EH (cell line): ENCODE measurements at places on chromosomes 13 and 19.

- DNase-seq: peak; percentile 51
These were observed 152.0 kb upstream of the SERP2 start for GRCh38 chr13:44221657-44222056.

DNA sequence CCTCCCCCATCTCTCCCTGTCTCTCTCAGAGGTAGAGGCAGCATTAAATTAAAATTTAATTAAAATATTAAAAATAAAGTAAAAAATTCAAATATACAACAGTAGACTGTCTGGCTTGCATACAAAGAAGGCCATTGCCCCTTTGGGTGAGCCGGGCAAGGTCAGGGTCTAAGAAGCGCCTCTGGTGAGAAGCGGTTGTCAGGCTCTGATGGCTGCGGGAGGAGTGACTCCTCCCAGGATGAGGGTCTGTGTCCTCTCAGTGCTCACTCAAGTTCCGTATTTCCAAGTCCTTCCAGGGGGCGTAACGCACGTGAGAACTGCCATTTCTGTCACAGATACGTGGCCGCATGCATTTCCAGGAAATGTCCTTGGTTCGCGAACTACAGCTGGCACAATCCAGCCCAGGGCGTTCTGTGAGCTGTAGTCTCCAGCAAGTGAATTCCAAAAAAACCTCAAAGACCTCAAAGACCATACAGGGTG is 737 bp upstream of the ZNF181 start:
- DNase-seq: no peak

DNA sequence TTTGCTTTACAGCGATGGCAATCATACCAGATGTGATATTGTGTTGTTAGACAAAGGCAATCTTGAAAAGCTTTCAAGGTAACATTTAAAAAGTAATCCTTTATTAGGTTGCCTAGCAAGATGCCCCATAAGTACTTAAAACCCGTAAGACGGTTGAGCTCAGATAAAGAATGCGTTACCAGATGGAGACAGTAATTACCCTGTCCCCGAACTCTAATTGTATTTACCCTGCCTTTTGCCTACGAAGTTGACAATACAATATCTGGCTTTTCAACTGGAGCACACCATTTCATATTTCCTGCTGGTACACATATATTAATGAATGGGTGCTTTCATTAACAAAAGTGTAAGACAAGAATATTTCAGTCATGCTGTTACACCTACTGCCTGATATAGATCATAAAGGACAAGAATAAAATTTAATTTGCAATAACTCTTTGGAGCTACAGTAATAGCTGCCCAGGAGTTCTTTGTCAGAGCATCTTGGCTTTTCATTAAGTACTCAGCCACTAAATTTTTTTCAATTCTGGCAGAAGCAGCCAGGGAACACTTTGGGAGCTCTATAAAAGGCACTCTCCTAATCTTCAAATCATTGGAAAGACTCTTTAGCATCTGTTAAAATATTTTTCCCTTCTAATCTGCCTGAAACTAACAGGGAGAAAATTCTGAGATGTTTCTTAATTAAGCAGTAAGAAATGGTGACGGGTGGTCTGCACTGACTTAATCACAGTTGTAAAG is 63.8 kb downstream of the DCT start:
- no peak for DNase-seq

DNA sequence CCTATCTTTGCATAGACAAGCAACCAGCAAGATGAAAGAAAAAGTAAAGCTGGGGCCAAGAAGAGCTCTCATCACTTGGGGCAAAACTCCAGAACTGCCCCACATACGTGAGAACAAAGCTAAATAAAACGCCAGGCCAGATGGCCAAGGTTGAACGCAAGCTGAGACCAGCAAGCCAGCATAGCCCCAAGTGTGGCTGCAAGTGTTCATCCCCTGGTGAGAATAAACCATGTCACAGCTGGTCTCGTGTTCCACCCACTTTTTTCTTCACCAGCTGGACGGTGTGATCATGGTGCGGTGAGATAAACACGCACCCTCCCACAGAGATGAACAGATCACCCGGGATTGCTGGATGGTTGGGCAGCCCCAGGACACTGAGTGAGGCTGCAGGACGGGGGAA is 109.6 kb upstream of the CACNA1A start:
- no peak for DNase-seq

DNA sequence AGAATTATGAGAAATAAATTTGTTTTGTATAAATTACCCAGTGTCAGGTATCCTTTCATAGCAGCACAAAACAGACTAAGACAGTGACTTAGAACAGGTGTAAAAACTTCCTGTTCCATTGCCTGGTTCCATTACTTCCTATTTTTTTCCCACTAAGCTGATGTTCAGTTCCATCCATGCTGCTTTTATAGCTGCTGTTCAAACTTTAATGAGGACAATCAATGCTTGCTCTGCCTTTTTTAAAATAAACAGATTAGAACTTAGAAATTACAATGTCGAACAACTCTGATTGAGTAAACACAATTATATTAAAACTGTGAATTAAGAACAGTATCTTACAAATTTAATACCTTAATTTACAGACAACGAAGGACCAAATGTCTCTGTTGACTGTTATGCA is 818.9 kb downstream of the OLFM4 start:
- no peak for DNase-seq

- DNase-seq: no peak
These were observed 20.4 kb downstream of the POLRMT start for GRCh38 chr19:612941-613340.
